ENCODE measurements at places on chromosomes 11 and 22.

DNA sequence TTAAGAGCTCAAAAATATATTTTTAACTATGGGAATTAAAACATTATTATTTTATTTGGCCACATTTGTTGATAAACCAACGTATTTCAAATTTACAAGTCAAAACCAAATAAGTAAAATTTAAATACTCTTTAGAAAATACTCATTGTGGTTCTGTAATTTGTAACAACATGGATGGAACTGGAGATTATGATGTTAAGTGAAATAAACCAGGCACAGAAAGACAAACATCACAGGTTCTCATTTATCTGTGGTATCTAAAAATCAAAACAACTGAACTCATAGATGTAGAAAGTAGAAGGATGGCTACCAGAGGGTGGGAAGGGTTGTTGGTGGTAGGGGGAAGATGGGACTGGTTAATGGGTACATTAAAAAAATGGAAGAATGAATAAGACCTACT, 50.8 kb downstream of the STK33 start:
- no peak for DNase-seq

GRCh38 chr11:132248580-132248979, 878.2 kb downstream of the NTM start:
- DNase-seq: no peak

- no peak for DNase-seq
These were observed 184.2 kb downstream of the SBF2 start for GRCh38 chr11:10109806-10110205.

GRCh38 chr11:100585728-100586127, 101.4 kb upstream of the ARHGAP42 start:
- DNase-seq: no peak

- DNase-seq: no peak
These were observed 1.8 kb upstream of the SNU13 start for GRCh38 chr22:41690476-41690875.

GRCh38 chr22:32475468-32476010, 928 bp downstream of the FBXO7 start:
- DNase-seq: peak; percentile 26

DNA sequence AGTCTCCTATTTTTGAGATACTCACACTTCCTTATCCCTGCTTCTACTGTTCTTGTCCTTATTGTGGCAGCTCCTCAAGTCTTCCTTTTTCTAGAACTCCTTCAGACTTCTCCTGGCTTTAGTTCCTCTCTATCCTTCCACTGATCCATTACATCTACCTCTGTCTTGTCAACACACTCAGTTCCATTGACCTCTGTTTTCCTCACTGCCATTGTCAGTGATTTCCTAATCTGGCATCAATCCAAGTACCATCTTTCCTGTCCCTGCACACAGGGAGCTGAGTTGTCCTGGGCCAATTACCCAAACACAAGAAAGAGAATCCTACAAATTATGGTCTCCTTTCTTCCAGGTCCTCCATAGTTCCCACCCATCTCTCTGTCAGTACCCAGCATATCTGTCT, 27.9 kb upstream of the RIC3 start:
- DNase-seq: no peak

GRCh38 chr11:11937957-11938356, 70.5 kb downstream of the DKK3 start:
- no peak for DNase-seq

- no peak for DNase-seq
These were observed 53.1 kb upstream of the GRK2 start for GRCh38 chr11:67213178-67213621.

GRCh38 chr11:7494086-7494745, 8.9 kb downstream of the OLFML1 start:
- DNase-seq: no peak

GRCh38 chr11:32827276-32827675, 2.5 kb upstream of the PRRG4 start:
- no peak for DNase-seq

DNA sequence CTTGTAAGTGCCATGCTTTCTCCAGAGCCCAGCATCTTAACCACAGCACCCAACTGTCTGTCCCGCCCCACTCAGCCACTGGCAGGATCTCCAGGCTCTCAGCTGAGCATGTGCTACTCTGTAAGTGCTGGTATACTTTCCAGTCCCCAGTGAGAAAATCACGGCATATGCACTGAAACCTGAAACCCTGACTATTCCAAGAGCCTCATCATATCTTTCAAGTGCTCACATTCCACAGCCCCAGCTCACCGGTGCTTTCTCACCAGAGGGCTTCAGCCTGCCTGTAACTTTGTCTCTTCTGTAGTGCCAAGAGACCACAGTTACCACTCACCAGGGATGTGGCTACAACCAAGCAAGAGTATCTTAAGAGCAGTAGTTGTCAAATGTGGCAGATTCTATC, 24.4 kb upstream of the PAMR1 start:
- DNase-seq: no peak

GRCh38 chr22:46547883-46548244, 10.4 kb upstream of the CELSR1 start:
- DNase-seq: no peak

GRCh38 chr11:37504060-37504611, 906.1 kb upstream of the RAG2 start:
- peak; percentile 59 for DNase-seq

DNA sequence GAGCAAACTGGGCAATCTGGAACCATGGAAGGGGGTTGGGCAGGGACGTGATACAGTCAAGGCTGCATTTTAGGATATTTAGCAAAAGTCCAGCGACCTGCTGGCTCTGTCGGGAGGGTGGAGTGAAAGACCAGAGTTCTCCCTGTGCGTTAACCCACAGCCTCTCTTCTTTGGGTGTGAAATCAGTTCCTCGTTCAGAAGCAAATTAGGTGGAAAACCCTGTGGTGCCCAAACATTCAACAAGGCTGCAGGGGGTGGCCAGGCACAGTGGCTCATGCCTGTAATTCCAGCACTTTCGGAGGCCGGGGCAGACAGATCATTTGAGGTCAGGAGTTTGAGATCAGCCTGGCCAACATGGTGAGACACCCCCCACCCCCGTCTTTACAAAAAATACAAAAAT, 5.9 kb downstream of the TMEM151A start:
- DNase-seq: no peak

DNA sequence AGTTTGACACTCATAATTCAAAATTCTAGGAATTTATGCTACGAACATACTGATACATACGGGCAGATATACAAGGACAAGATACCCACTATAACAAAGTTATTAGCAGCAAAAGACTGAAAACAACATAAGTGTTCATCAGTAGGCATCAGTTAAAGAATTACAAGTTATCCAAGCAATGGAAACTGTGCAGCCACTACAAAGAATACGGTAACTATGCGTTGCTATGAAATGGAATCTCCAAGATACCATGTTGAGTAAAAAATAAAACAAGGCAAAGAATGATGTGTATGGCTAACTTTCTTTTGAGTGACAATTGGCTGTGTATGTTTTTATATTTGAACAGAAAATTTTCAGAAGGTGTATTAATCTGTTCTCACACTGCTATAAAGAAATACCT, 151.7 kb downstream of the ADAMTS15 start:
- DNase-seq: no peak

DNA sequence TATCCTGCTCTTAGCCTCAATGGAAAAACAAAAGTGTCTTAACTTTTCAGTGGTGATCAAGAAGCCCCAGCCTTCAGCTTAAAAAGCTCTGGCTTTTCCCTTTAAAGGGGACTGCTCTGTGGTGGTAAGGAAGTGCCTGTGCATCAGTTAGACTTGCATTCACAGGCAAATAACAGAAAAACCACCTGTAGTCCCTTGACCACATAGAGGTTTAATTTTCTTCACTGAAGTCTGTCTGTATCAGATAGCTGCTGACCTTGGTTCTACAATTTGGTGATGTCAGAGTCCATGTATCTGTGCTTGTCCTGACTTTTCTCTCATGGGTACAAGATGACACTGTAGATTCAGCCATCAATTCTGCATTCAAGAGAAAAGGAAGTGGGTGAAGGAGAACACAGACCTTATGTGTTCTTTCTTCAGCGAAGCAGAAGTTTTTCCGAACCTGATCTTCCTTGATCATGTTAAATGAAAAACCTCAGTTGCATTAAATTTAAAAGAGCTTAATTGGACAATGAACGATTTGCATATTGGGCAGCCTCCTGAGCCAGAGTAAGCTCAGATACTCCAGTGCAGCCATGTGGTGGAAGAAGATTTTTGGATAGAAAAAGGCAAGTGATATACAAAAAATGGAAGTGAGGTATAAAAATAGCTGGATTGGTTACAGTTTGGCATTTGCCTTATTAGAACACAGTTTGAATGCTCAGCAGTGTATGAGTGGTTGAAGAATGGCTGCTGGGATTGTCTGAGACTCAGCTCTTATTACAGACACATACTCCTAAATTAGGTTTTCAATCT, 43.2 kb upstream of the RDX start:
- DNase-seq: no peak

GRCh38 chr11:8593935-8594909, at the start of gene STK33:
TSS of gene STK33 (minus strand) at chr11:8594228. CDS start at chr11:8474905, 119,323 bp downstream.
- peak; percentile 60 for DNase-seq

DNA sequence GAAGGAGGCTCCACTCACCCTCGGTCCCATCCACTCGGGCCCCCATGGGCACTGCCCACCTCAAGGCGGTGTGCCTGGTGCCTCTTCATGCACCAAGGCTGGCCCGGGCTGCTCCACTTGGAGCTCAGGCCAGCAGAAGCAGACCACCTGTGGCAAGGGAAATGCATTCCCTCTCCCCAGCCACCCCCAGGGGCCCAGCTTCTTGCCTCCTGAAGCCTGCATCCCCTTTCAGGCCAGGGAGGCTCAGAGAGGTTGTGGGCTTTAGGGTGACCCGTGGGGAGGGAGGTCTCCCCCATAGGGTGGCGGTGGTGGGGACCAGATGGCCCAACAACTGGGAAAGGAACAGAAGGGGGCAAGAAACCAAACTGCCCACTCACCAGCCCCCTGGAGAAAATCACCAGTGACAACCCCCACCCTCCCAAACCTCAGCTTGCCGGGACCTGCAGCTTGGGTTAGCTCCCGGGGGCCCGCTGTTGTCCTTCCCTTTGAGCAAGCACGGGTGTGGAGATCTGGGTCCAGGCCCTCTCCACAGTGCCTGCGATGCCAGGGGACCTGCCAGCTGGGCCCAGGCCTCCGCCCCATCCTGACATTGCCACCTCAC, 8.4 kb downstream of the CBX6 start:
- no peak for DNase-seq

- no peak for DNase-seq
These were observed 1.0 kb downstream of the RASSF10 start for GRCh38 chr11:13009921-13010748.

DNA sequence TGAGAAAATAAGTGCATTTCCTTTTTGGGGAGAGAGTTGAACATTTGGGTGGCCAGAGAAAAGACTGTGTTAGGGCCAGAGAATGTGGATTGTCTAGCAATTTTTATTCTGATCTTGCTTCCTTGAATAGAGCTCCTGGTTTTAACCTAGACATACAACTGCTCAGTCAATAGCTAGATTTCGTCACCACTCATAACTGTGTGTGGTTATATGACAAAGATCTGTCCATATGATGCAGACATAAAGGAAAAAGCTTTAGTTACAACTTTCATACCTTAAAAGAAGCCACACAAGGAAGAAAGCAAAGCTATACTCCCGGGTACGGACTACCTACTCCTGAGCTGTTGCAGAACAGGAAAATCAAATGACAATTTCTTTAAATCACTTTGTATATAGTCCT, 37.2 kb downstream of the MS4A6A start:
- DNase-seq: no peak

DNA sequence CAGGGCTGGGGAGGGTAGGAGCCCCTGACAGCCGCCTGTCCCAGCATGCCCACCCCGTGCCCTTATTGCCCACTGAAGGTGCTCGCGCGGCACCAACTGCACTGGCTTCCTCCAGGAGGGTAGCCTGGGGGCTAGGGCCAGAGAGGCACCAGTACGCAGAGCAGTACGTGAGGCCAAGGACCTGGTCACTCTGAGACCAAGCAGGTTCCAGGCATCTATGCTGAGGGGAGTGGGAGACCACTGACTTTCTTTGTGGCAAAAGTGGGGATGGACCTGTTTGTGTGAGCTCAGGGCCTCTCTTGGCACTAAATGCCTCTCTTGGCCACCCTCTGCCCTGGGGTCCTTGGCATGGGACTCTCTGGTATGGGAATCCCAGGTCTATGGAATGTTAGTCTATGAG, 10.8 kb downstream of the GP1BB start:
- DNase-seq: no peak

GRCh38 chr11:108824545-108824944, 159.7 kb downstream of the DDX10 start:
- DNase-seq: no peak

- no peak for DNase-seq
These were observed 181.5 kb downstream of the TMEM135 start for GRCh38 chr11:87219266-87219665.

DNA sequence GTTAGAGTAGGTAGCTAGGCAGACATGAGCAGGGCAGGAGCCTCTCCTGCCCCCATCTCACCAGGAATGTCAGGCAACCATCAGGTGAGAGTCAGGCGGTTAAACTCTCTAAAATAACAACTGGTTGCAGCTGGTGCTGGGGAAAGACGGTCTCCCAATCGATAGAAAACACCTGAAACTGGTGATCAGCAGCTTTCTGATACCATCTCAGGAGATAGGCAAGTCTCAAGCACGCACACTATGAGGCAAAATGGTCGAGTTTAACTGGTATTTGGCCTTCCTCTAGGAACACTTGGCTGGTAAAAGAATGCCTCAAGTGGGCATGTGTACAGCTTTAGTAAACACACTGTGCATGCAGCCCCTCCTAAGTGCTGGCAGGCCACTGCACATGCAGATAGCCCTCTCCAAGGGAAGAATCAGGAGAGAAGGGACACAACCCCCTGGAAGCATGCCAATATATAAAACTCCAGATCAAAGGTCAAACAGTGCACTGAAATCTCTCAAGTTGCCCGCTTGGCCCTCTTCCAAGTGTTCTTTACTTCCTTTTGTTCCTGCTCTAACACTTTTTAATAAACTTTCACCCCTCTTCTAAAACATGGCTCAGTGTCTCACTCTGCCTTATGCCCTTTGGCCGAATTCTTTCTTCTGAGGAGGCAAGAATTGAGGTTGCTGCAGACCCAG, 88.7 kb downstream of the USP35 start:
- DNase-seq: no peak

GRCh38 chr11:69311767-69312385, 17.9 kb downstream of the MYEOV start:
- DNase-seq: peak; percentile 16

GRCh38 chr11:7613394-7613720, 59.9 kb downstream of the CYB5R2 start:
- DNase-seq: no peak

Measured in activated CD4-positive, alpha-beta T cell treated with anti-CD3 and anti-CD28 coated beads, Interleukin-2, amount 50 U/mL, for 16 hours (primary cell).